ENCODE measurements at places on chromosomes 6 and 20.

GRCh38 chr6:41917528-41917927, 3.4 kb downstream of the MED20 start:
- DNase-seq = no peak

DNA sequence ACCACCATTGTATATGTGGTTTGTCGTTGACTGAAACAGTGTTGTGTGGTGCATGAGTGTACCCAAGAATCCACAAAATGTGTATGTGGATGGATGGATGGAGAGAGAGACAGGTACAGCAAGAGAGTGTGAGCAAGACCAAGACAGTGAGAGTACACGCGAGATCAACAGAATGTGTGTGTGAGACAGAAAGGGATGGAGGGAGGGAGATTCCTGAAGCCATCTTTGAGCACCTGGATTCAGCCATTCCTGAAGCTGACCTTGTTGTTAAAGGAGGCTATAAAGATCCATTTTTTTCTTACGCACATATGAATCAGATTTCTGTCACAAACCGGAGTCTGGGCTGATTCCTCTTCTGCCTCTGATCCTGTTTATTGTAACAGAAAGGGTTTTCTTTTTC, 64.1 kb downstream of the TFAP2C start:
- no peak for DNase-seq

- no peak for DNase-seq
Measured at GRCh38 chr20:44961011-44961869, 1.0 kb upstream of the TOMM34 start.

- DNase-seq = no peak
Measured at GRCh38 chr6:9398767-9399373, 963.5 kb upstream of the SLC35B3 start.

GRCh38 chr6:113476937-113477839, 380.0 kb upstream of the MARCKS start:
- DNase-seq = no peak

GRCh38 chr6:107769053-107769658, 55.0 kb downstream of the SCML4 start:
- DNase-seq = no peak

GRCh38 chr6:33116841-33117711, 41.3 kb downstream of the HLA-DPB1 start:
- DNase-seq = no peak

DNA sequence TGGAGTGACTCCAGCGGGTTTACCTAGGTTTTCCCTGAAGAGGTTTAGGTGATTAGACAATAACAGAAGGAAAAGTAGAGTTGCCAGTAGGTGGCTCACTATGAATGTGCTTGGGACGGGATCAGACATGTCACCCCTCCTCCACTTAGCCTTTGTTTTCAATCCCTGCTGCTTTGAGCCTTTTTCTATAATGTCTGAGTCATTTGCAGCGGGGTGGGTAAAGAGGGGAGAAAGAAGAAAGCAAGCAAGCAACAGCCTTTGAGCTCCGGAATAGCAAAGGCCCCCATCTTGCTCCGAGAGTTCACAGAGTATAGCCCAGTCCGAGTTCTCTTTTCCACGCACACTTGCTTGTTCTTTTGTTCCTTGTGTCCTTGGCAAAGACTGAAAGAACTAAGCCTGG, 129.1 kb downstream of the PACRG start:
- peak; percentile 71 for DNase-seq

GRCh38 chr6:53906842-53907241, 112.0 kb downstream of the LRRC1 start:
- no peak for DNase-seq

GRCh38 chr6:7770601-7771000, 44.7 kb downstream of the BMP6 start:
- no peak for DNase-seq

DNA sequence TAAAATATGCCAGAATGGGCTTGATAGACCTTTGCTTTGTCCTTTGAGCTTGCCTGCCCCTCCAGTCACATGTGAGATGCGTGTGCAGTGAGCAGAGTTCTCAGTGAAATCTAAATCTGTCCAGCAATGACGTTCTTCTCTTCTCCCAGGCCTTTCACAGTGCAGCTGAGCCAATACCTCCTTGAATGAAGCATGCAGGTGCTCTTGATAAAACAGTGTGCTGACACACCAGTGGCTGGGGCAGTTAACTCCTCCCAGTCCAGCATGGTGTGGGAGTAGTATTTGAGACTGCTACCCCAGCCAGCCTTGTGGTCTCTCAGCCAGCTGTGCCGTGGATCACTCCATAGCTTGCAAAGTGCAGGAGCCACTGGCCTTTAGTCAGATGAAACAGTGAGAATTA, 240.5 kb downstream of the FARS2 start:
- DNase-seq = no peak

DNA sequence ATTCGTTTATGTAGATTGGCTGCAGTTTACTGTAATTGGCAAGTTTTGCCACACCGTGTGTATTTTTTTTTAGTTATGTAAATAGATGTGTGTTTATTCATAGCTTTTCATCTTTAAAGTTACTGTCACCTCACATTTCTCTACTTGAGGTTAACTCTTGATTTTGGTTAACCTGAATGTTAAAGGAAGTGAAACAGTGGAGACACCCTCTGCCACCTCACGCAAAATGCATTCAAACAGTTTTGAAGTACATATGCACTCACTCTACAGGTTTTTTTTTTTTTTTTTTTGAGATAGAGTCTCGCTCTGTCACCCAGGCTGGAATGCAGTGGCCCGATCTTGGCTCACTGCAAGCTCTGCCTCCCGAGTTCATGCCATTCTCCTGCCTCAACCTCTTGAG, 17.7 kb downstream of the OR2A4 start:
- DNase-seq = no peak

DNA sequence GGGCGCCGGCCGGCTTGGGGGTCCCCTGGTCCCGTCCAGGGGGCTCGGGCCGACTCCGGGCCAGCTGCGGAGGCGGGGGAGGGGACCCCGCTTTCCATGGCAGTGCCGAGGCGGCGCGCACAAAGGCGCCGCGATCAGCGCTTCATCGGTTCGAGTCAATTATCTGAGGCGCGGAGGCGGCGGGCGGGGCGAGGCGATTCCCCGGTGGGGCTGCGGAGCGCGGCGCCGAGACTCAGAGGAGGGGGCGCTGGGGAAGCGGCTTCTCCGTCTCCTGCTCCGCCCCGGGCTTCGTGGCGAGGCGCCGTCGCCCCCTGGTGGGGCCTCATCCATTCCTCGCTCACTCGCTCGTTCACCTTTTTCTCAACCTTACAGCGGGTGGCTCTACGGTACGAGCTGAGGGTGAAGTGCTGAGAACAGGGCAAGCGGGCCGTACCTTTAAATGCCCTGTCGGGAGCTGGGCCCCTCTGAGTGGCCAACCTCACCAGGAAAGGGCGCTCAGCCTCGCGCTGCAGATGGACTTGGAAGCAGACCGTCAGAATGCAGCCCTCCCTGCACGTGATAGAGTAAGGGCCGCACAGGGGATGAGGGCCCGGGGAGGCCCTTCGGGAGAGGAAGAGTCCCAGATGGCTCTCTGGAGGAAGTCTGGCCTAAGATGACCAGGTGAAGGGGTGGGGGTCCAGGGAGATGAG, 39.9 kb downstream of the SLC52A3 start:
- peak; percentile 73 for DNase-seq

- no peak for DNase-seq
Measured at GRCh38 chr20:46070215-46070900, 19.4 kb downstream of the NCOA5 start.

DNA sequence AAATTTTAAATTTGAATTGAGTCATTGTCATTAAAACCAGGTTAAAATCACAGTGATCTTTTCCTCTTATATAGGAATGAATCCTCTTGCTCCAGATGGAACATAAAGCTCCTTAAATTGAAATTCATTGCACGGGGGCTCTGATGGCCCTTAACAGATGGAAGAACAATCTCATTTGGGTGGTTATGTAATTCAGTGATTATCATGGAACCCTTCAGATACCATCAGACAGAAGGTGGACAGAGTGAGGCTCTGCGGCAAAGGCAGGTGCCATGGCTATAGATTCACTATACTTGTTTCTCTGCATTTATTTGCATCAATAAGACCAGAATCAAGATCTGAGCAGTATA, 17.8 kb upstream of the RNF182 start:
- no peak for DNase-seq

DNA sequence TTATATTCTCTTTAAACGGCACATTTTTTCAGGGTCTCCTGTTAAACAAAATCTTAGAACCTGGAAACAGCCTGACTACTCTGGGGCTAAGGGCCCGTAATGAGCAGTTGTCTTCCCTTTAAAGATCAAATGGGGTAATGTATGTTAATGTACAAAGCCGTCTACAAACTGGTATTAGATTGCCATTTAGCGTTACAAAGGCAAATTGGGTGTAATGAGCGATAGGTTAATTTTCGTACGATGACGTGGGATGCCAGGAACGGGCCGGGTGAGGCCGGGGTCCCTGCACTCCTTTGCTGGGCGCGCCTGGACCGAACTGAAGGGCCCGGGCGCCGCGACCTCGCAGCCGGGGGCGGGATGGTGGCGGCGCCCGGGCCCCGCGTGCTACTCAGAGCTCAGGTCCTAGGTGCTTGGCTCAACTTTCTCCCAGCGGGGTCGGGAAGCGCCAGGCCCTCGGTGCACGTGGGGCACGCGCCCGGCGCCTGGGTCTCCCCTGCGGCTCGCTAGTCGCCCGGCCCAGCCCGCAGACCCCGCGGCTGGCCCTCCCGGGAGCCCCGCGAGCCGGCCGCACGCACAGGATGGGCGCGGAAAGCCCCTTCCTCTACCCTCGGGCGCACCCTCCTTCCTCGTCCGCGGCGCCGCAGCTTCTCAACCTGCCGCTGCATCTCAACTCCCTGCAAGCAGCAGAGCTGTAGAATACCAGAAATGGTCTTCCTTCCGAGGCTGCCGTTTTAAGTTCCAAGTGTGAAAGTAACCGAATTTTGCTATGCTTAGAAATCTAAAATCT, 5.9 kb downstream of the NKX2-4 start:
- peak; percentile 49 for DNase-seq

DNA sequence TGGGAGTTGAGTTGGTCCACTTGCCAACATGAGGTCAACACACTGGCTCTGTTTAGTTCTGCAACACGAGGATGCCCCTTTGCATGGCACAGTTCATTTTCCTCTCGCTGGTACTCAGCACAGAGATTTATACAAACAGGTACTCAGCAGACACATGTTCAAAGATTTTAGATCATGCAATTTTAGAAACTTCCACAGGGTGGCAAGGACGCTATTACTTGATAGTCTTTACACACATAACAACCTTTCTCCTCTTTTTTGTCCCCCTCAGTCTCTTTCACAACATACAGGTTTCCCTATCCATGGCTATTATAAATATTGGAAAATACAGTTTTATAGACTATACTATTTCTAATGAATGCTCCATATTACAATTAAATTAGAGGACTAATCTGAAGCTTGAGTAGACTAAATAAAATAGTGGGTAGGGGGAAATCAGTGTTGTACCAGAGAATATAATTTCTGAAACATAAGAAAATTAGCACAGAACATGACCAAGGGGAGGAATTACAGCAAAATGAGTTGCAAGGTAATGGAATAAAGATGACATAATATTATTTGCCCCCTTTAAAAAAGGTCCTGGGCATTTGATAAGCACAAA, 331.8 kb upstream of the BTBD3 start:
- no peak for DNase-seq

GRCh38 chr6:31899215-31899614, 1.7 kb upstream of the EHMT2 start:
- no peak for DNase-seq

DNA sequence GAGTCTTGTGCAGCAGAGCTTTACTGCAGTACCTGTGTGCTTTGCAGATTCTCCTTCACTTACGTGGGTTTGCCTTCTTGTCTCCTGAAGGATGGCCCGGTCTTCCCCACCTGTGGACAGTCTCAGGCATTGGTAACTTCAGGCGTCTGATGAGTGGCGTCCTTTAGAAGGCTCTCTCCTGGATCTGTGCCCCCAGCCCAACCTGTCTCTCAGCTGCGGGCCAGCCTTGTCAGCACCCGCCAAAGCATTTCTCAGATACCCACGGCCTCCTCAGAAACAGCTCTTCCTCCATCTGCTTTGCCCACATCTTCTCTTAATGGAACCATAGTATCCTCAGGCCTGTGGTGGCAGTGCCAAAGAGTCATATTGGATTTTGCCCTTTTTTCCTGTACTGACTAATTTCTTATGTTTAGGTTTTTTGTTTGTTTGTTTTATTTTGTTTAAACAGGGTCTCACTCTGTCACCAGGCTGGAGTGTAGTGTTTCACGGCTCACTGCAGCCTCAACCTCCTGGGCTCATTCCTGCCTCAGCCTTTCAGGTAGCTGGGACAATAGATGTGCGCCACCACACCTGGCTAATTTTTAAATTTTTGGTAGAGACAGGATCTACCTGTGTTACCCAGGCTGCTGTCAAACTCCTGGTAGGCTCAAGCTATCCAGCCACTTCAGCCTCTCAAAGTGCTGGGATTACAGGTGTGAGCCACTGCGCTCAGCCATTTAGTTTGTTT, 96.6 kb downstream of the ARID1B start:
- DNase-seq = no peak

DNA sequence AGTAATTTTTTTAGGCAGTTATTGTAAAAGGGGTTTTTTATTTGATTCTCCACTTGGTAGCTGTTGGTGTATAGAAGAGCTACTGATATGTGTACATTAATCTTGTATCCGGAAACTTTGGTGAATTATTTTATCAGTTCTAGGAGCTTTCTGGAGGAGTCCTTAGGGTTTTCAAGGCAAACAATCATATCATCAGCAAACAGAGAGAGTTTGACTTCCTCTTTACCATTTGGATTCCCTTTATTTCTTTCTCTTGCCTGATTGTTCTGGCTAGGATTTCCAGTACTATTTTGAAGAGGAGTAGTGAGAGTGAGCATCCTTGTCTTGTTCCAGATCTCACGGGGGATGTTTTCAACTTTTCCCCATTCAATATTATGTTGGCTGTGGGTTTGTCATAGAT, 28.0 kb upstream of the TNFAIP3 start:
- DNase-seq = no peak

Measured in right forelimb (tissue), 1 donor.